Dermis blood vessel endothelial cell (primary cell): ENCODE measurements at places on chromosomes 16 and 17. TPM values are rescaled to one million over a fixed set of nuclear protein-coding genes. Genes with fewer than 3 reads are reported as not detected.

Gene LGALS9B
- total RNA-seq, result not detected in 2 replicates

DNA sequence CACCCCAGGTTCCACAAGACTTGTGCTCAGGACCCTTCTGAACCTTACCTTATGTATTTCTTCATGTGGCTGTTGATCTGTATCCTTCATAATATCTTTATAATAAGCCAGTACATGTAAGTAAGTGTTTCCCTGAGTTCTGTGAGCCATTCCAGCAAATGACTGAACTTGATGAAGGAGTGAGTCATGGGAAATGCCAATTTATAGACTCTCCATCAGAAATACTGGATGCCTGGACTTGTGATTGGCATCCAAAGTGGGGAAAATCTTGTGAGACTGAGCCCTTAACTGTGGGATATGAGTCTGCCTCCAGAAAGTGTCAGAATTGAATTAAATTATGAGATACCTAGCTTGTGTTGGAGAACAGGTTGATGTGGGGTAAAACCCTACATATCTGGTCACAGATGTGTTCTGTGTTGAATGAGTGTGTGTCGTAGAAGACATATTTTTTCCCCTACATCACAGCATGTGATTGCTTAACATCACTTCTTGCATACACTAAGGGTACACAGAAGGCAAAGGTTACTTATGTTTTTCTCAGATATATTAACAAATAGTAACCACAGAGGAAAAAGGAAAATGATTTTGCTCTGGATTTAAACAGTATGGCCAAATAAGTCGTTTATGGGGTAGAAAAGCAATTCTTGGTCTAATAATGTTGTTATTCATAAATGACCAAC lies 70.2 kb upstream of the NETO2 start:
- peak; percentile 3 for DNase-seq

GRCh38 chr17:55186937-55187770 lies 77.6 kb upstream of the HLF start:
- DNase-seq, result peak; percentile 55

DNA sequence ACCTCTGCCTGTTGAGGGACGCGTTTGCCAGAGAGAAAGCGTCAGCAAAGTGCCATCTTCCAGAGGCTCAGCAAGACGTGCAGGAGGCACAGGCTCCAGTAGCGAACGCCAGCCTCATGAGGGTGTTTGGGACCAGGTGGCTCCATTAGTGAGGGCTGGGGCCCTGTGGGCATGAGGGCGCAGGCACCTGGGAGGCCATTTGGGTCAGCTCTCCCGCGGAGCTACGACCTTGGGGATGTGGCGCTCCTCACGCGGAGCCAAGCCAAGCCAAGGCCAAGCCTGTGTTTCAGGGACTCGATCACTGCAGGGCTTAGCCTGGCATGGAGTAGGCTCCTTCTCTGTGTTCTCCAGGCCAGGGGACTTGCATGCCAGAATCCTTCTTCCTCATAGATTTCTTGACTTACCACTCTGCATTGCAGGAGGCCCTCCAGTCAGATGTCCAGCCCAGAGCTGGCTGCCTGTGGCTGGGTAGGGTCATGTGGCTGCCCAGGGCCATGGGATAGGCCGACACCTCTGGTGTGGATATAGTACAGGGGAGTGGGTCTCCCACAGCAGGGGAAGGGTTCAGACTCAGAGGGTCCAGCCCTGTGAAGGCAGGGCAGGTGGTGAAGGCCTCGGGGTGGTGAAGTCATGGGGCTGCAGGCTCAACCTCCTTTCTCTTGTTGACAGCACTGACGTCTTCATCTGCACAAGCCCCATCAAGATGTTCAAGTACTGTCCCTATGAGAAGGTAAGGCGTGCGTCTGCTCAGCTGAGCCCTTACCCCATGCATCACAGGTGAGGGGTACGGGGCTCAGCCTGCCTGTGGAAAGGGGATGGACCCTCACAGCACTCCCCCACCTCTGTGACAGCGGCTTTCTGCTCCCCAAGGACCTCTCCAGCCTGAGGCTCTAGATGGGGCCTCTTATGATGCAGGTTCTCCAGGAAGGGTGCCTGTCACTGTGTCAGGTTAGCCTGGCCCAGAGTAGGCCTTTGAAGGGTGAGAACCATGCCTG lies 19.6 kb downstream of the NT5M start:
- no peak for DNase-seq

DNA sequence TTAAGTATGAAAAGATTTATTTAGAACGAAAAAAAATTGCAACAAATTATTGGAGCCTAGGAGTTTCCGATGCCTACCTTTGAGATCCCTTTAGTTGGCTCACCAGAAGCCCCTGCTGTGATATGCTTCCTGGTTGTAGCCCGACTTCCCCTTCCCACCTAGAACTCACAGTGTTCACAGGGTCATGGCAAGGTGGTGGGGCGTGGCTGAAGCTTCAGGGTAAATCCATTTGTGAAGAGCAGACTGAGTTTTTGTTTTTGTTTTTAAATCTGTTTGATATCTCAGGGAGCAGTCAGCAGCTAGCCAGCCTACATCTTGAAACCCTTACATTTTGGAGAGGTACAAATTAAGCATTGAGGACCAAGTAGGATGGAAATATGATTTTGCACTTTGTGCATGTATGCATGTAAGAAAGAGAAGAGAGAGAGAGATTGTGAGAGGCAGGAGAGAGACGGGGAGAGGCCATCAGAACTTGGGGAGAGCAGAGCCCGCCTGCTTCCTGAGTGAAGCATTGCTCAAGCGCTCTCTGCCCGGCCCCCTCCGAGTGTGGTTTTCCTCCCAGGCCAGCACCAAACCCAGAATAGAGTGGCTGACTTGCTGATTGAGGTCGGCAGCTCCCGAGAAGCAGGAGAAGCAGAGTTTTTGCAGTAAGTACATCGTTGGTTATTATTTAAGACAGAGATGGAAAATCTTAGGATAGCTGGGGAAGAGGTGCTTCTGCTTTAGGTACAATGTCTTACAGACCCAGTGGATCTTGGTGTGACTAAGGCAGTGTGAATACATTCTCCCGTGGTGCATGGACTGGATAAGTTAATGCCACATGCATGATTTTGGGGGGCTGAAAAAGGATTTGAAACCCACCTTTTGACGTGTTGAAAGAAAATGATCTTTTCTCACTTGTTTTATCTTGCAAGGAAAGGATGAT lies 64.2 kb downstream of the SPECC1 start:
- DNase-seq, result no peak

DNA sequence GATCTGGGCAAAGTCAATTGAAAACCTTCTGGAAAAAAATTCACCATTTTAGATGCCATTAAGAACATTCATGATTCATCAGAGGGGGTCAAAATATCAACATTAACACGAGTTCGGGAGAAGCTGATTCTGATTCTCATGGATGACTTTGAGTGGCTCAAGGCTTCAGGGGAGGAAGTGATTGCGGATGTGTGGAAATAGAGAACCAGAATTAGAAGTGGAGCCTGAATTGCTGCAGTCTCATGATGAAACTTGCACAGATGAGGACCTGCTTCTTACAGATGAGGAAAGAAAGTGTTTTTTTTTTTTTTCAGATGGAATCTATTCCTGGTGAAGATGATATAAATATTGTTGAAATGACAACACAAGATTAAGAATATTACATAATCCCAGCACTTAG lies 12.9 kb downstream of the ITGAX start:
- no peak for DNase-seq

- DNase-seq, result no peak
These were observed 18.3 kb upstream of the CACNG4 start for GRCh38 chr17:66946251-66946650.

GRCh38 chr17:28193241-28193640 lies 125.8 kb upstream of the TMEM97 start:
- DNase-seq, result no peak

Gene GIT1
- total RNA-seq, result 40.7 and 87.2 TPM in 2 replicates

DNA sequence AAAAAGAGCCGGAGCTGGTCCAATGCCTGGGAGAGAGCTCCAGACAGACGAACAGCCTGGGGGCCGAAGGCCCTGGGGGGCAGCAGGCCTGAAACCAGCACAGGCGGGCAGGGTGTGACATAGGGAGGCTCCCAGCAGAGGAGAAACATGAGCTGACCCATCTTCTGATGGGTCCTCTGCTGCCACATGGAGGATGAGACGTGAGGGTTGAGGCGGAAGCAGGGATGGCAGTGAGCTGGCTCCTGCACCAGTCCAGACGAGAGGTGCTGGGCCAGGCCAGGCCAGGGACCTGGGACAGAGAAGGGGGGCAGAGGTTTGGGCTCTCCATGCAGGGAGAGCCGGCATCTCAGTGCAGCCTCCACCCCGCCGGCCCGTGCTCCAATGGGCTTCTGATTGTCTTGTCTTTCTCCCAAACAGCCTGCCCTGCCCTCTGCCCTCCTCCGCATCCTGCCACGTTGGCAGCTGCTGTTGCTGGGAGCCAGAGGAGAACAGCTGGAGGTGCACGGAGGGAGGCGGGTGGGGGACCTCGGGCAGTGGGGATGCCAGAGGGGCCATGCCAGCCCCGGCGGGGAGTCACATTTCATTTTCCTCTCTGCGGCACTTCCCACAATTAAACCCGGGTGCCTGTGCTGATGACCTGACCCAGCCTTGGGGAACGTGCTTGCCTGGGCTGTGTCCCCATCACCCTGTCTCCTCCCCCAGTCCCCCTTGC lies 139.1 kb upstream of the GSE1 start:
- DNase-seq, result no peak

Gene MMP25
- 0.09 TPM in 1 of 2 replicates, not detected in the other for total RNA-seq

Gene ACSM2A
- under 0.01 TPM in 1 of 2 replicates, not detected in the other for total RNA-seq

- peak; percentile 10 for DNase-seq
These were observed 147.2 kb downstream of the SPECC1 start for GRCh38 chr17:20156196-20157000.

DNA sequence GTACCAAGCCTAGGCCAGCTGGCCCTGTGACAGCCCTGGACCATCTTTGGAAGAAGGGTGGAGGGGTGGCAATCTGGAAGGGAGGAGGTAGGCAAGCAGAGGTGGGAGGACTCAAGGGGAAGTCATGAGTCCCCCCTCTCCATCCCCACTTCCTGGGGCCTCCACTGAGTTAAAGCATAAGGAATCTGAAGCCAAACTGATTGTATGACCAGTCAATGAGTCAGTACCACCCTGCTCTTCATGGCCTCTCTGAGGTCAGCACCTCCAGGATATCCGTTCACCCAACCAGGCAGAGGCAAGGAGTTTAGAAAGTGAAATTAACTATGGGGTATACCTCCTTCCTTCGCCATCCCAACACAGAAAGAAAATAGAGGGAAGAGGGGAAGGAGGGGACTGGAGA lies 272.7 kb downstream of the SOX9 start:
- peak; percentile 70 for DNase-seq

- no peak for DNase-seq
These were observed 287.8 kb upstream of the FOXF1 start for GRCh38 chr16:86222547-86222946.

DNA sequence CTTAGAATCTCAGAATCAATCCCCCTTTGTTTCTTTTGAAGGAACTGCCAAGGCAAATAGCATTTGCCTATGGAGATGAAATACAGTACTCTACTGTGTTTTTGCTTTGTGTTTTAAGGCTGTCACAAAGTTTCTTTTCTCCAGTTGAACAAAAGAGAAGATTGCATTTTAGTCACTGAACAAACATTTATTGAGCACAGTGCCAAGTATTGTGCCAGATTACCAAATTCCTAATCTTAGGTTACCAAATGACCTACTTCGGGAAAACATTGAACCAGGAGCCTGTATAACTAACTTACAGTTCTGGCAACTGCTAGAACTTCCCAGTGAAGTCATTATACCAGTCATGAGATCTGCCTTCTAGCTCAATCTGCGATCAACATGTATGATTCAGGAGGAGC lies 3.0 kb upstream of the UBB start:
- DNase-seq, result peak; percentile 15

DNA sequence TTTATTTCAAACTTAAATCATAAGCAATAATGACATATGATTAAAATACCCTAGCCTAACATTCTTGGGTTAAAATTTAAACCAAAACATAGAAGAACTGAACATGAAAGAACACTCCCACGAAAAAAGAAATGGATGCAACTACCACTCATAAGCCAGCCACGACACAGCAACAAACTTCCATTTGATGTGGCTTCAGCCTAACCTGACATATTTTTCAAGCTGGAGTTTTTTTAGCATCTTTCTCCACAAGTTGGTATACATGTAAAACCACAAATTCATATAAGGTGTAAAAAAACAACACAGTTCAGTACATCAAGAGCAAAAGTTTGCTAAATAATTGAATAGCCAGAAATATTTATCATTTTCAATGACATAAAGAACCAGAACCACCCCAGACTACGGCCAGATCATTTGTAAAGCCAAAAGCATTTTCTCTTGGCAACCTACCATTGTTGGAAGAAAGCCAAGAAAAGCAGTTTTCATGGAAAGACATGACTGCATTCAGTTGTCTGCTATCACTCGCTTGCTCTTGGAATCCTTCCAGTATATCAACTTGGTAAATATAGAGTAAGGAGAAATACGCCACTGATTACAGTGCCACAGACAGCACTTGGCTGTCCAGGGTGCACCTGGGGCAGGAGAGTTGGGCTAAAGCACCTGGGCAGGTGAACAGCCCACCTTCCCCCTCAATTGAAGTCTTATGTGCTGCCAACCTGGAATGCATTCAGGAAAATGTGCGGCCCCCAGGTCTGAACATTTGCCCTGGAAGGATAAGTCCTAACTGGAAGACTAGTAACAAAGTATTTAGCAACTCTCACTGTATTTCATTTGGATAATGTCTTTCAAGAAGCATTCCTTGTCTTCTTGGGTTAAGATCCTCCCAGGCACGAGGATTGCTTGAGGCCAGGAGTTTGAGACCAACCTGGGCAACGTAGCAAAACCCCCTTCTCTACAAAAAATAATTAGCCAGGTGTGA lies 60.5 kb downstream of the CREBBP start:
- peak; percentile 97 for DNase-seq

GRCh38 chr16:87608400-87608985 lies 6.2 kb downstream of the JPH3 start:
- DNase-seq, result peak; percentile 74

DNA sequence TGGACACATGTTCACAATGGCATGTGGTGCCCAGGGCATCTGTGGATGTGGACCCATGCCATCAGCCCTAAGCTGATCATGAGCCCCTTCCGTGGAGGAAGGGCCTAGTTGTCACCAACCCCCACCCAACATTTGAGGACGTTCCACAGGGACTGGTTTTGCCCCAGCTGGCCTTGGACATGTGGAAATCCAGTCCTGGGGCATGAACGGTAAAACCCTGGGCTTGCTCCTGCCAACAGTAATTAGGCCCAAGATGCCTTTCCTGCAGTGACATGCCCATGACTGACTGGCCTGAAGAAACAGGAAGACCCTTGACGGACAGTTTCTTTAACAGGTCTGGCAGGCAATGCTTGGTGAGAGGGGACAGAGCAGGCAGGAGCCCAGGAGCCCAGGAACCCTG lies 7.7 kb downstream of the TNS4 start:
- no peak for DNase-seq

DNA sequence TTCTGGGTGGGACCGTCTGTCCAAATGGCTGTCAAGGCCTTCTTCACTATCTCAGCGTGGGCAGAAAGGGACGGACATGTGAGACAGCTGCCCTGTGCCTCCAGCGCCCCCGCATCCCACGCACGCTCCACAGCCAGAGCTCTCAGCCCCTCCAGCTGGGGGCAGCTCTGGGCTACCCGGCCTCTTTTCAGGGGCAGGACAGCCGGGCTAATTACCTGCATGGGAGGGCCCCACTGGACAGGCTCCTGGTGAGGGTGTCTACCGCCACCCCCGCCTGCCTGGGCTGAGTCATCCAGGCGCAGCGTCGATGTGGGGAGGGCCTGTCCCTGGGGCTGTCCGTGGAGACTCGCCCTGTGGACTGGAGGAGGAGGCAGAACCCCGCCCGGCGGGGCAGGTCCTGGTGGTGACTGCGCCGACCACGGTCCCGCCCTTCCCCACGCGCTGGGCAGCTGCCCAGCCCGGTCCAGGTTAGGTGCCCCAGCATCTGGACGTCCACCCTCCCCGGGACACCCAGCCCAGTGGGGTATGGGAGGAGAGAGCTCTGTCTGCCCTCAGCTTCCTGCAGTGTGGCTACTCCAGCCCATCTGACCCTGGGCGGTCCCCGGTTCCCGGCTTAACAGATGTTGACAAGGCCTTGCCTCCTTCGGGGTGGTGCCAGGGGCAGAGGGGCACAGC lies 5.9 kb upstream of the METRNL start:
- DNase-seq, result no peak
